GDM1 (cell line): ENCODE measurements at places on chromosomes 2 and 18.

GRCh38 chr2:217790681-217791392, 212.0 kb downstream of the TNS1 start:
- no peak for DNase-seq

GRCh38 chr2:224157655-224158054, 118.6 kb upstream of the SERPINE2 start:
- DNase-seq: no peak

DNA sequence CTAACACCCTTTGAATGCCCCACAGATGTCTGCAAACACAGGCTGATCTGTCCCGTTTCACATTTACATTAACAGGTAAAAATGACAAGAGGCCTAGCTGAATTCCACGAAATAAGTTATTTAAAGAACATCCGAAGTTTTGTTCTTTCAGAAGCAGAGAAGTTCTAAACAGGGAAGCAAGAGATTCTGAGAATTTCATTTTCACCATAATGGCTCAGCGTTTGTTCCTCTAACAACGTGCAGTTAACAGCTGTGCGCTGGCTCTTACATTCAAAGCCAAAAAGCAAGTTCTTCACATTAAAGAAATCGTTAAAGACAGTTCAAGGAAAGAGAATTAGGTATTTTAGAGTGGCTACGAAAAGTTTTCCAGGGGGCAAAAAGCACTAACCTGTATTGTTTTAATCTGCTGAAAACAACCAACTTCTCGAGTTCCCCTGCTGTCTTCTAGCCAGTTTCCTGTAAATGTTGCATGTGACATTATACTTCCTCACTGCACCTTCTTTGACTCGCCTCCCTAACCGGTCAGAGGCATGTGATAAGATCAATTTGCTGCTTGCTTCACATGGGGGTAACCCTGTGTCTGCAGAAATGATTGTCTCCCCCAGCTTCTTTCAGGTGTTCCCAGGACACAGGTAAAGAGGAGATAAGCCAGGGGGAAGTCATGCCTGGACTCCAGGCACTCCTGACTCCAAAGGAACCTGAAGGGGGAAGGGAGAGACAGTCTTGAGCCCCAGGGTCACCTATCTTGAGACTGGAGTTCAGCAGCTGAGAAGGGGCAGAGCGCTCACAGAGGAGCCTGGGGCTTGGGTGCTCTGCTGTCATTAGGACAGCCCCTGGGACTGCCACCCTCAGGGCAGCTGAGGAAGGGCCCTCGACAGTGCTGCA, 36.8 kb upstream of the WIPF1 start:
- DNase-seq: peak; percentile 51

- DNase-seq: no peak
Measured at GRCh38 chr18:7038330-7038851, 79.2 kb downstream of the LAMA1 start.

DNA sequence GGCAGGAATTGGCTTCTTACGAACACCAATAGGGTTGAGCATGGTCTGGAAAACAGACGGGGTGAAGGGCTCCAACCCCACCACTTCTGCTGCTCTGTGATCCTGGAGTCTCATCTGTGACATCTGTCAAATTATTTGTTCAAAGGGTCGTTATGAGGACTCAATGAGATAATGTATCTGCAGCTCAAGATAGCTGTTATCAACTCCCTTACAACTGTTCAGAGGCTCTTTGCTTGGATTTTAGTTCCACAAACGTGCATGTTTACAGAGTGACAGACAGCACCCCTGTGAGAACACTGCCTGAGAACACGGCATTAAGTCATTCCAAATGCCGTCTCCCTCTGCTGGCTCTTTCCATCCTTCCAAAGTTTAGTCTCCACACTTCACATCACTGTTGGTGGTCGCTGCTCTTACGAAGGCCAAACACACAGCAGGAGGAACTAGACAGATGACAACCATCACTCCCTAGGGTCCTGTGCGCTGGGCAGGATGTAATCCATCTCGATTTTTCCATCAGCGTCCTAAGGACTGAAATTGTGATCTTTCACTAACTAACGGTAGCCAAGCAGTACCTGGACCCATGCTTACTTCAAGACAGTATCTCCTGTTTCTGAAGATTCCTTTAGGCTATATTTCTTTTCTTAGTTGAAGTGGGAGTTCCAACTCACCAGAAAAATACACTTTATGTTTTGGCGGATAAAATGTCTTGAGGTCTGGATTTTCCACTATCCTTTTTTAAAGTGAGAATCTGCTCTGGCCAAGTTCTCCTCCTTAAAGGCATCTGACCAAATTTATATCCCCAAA, 220.3 kb downstream of the ANAPC1 start:
- DNase-seq: no peak

GRCh38 chr2:41913921-41914609, 133.8 kb upstream of the PKDCC start:
- DNase-seq: no peak

GRCh38 chr2:207285473-207285815, 119.7 kb upstream of the KLF7 start:
- DNase-seq: no peak
